CD4-positive, alpha-beta memory T cell (primary cell): ENCODE measurements at places on chromosomes 4 and X. TPM values are rescaled to one million over a fixed set of nuclear protein-coding genes. Genes with fewer than 3 reads are reported as not detected.

- no peaks in the 10 kb centered on the region for H3K27me3 ChIP-seq
- DNase-seq, result no peak
- H3K36me3 ChIP-seq, result no peaks in the 10 kb centered on the region
These were observed 37.9 kb upstream of the NKAP start for GRCh38 chrX:119981286-119982070.

Gene ADGRL3
- total RNA-seq, result not detected

GRCh38 chr4:151004222-151004621 is 10.9 kb downstream of the LRBA start:
- peaks cover 4% of the 10 kb centered on the region for H3K36me3 ChIP-seq
- H3K27me3 ChIP-seq, result no peaks in the 10 kb centered on the region
- H3K4me3 ChIP-seq, result no peak overlapping the region
- DNase-seq, result no peak

Gene CT83
- total RNA-seq, result not detected

GRCh38 chr4:48254381-48255071 is 15.1 kb downstream of the TEC start:
- no peaks in the 10 kb centered on the region for H3K4me1 ChIP-seq
- H3K36me3 ChIP-seq, result no peaks in the 10 kb centered on the region
- no peak overlapping the region for H3K27ac ChIP-seq
- DNase-seq, result no peak
- no peak overlapping the region for H3K4me3 ChIP-seq
- H3K27me3 ChIP-seq, result no peaks in the 10 kb centered on the region

Gene NPY1R
- not detected for total RNA-seq
